ENCODE measurements at places on chromosomes 3 and 15.
A peak's percentile ranks its signal among the peaks of the same experiment; 100 is the strongest.

GRCh38 chr3:49017971-49018706, at the start of gene DALRD3:
Gene DALRD3 (minus strand): TSS chr3:49018580. CDS start chr3:49018564, 16 bp downstream.
- DNase-seq = no peak

DNA sequence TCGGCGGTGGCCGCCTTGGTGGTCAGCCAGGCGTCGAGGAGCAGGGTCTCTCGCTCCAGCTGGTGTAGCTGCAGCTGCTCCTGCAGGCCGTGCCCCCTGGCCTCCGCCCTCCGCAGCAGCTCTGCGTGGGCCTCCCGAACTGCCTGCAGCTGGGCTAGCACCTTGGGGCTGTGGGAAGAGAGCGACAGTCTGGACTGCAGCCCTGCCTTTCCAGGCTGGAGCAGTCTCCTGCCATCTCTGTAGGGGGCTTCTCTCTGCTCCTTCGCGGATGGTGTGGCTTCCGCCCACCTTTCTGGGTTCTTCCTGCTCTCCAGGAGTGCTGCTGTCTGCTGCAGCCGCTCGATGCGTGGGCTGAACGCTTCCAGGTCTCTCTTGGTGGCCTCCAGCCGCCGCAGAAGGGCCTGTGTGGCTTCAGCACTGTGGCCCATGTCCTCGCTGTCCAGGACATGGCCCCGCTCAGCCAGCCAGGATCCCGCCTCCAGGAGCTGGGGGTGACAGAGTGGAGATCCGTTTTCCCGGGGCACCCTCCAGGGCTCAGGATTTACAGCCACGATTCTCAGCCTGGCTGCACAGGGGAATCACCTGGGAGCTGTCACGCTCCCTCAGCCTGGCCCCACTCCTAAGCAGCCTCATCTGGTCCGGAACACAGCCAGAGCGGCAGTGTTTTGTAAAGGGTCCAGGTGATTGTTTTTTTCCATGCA, 16.8 kb downstream of the PLA2G4B start:
- DNase-seq = no peak

GRCh38 chr3:81872566-81872965, 111.1 kb upstream of the GBE1 start:
- no peak for DNase-seq

DNA sequence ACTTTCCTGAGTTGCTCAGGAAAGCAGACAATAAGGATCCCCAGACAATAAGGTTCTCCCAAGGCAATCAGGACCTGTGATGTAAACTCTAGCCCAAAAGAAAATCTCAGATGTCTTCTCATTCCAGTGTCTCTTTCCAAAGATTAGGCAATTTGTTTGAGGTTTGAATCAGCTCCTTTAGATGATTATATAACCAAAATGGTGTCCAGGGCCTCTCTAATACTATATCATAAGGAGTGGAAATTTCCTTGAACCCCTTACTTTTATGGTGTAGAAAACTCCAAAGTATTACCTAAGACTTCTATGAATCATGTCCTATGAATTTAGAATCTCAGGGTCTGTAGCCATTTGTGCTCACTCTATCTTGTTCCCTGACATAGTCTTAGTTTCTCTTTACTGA, 65.9 kb downstream of the GPR176 start:
- no peak for DNase-seq

DNA sequence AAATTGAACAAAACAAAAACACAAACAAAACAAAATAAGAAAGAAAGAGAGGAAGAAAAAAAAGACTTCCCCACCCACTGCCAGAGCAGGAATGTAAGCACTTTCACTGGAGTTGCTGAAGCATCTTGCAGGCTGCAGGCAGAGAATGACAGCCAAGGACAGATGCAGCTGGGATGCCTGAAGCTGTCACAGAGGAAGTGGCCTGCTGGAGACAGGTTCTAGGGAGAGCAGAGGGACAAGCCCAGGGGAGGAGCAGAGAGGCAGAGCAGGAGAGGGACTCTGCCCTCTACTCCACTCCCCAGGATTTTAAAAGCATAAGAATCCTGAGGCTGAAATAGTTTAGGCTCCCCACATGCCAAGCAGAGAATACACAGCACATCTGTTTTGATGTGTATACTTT, 326.2 kb downstream of the TUSC7 start:
- DNase-seq = no peak

DNA sequence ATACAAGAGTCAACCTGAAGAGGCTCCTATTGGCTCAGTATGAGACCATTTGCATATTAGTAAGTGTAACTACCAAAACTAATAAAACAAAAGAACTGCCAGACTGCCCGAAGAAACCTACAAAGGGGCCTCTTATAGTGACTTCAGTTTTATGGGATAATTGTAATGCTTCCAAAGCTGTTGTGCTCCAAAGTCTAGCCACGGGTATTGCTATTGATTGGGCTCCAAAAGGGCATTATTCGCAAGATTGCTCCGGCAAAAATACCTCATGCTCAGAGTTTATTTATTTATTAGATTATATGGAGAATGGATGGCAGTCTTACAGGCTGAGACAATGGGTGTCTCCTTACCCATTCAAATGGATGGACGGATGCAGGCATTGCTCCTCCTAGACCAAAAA, 11.4 kb downstream of the RPL22L1 start:
- DNase-seq = no peak

- DNase-seq = no peak
Observed at GRCh38 chr3:123499322-123499721, 50.4 kb upstream of the ADCY5 start.

DNA sequence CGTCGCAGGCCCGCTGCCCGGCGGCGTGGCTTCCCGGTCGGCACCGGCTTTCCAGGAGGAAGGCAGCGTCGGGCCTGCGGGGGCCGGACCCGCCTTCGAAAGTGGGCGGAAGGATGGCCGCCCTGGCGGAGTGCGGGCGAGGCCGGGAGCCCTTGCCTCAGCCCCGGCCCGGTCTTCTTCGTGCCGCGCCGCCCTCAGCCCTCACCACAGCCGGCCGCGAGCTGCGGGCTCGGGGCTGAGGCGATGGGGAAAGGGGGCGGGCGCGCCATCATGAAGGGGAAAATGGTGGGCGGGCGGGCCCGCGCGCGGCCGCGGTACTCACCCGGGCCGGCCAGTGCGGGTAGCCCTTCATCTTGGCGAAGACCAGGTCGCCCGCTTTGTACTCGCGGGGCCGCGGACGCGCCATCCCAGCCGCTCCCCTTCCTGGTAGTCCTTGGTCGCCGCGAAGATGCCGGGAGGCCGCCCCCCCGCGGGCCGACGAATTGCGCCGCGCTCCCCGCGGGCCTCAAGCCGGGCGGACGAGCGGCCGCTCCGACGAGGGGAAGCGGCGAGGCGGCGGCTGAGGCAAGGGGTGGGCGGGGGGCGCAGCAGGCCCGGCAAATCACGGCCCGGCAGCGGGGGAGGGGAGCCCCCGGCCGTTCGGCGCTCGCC, 489 bp downstream of the HDGFL3 start:
- DNase-seq = no peak

GRCh38 chr15:99702895-99703602, 30.2 kb downstream of the LYSMD4 start:
- DNase-seq = no peak

DNA sequence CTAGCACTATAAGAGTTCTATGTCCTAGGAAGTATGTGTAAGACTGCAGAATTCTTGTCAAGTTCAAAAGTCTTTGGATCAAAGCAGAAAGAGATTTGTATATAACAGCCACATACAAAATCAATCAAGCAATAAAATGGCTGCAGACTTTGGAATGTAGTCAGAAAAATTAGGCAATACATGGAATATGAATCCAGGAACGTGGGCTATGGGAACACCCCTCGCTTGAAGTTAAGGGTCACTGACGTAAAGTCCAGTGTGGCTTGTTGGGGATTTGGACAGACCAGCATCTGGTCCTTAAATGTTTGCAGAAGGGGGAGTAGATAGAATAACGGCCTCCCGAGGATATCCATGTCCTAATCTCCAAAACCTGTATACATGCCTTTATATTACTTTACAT, 178.6 kb downstream of the ADAMTS9 start:
- DNase-seq = no peak

GRCh38 chr3:191721390-191721861, 260.5 kb downstream of the PYDC2 start:
- DNase-seq = no peak

DNA sequence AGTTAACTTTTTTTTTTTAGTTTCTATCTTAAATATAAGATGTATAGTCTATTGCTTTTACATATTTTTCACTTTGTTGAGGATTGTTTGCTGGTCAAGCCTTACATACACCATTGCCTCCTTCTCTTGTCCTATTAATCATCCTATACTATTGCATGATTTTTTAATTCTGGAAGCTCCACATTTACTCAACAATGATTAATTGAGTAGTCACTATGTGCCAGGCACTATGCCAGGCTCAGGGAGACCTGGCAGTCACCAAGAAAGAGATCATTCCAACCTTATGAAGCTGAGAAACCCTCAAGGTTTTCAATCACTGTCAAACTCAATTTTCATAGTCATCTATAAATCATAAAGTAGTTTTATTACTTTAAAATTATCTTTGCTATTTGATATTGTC, 626.2 kb downstream of the IGSF11 start:
- DNase-seq = no peak

DNA sequence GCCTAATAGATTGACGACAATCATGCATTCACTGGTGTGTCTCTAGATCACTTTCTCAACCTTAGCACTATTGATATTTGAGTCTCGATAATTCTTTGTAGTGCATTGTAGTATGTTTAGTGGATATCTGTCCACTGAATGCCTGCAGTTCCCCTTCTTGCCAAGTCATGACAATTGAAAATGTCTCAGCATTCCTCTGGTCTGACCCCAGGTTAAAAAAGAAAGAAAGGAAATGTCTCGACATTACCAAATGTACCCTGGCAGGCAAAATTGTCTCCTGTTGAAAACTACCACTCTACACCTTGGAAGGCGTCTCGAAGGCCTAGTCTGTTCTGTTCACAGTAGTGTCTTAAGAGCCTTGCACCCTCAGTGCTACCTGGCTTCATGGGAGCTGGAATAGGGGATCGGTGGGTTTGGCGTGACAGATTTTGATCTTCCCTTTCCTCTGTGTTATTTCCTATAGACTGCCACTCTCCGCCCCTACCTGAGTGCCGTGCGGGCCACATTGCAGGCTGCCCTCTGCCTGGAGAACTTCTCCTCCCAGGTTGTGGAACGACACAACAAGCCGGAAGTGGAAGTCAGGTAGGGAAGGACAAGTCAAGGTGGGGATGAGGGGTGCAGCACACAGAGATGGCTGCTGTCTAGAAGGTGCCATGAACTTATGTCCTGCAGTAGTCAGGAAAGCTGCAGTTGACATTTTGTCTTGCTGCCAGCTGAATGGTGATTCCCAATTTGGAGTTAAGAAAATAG, 4.5 kb downstream of the ARPC4 start:
- DNase-seq = no peak

- no peak for DNase-seq
Observed at GRCh38 chr3:197525706-197526105, 30.1 kb downstream of the BDH1 start.

DNA sequence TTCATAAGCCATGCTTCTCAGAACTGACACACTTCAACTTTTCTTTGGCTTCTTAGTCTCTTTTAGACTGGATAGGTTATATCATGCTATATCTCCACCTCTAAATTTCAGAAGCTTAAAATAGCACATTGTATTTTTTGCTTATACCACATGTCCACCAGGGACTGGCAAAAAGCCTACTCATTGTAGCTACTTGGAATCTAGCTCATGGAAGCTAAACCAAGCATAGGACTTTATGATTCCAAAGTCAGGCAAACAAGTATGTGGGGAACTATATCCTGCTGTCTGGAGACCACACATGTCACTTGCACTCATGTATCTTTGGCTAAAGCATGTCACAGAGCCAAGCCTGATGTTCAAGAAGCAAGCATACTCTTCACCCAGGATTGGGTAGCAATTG, 245.0 kb upstream of the RASGRP1 start:
- no peak for DNase-seq

- no peak for DNase-seq
Observed at GRCh38 chr3:148389916-148390315, 307.8 kb upstream of the AGTR1 start.

GRCh38 chr3:151351219-151351618, 21.9 kb upstream of the P2RY13 start:
- no peak for DNase-seq

GRCh38 chr3:134903837-134904236, 108.8 kb downstream of the EPHB1 start:
- no peak for DNase-seq

- no peak for DNase-seq
Observed at GRCh38 chr3:4687167-4687566, 194.0 kb downstream of the ITPR1 start.

DNA sequence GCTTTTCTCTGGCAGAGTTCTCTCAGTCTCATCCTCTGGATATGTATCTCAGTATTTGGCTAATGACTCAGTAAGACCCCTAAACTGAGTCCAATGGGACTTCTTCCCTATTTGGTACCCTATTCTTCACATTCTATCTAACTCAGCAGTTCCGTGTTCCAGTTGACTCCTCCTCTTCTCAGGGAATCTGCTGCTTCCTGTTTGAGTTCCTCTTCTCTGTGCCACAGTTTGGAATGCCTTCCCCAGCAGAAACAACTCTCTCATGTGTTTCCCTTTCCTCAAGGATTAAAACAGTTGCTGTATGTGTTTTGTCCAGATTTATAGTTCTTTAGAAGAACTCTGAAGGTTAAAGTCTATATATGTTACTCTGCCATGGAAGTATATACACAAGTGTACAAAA, 344.0 kb upstream of the RARB start:
- no peak for DNase-seq

DNA sequence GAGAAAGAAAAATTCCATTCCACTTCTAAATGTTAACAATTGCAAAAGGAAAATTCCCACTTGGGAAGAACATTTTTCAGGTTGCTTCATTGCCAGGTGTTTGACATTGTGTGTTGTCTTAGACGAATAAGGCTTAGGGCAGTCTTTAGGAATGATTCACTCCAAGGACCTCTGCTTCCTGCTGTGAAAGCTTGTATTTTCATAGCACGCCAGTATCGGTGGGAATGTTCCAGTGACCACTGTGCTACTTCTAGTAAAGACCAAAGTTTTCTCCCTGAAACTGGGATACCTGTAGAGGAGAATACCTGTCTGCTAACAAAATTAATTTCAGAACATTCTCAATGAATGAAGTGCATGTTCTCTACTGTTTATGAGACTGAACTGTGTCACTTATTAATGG, 64.1 kb downstream of the CDIN1 start:
- peak; percentile 10 for DNase-seq

DNA sequence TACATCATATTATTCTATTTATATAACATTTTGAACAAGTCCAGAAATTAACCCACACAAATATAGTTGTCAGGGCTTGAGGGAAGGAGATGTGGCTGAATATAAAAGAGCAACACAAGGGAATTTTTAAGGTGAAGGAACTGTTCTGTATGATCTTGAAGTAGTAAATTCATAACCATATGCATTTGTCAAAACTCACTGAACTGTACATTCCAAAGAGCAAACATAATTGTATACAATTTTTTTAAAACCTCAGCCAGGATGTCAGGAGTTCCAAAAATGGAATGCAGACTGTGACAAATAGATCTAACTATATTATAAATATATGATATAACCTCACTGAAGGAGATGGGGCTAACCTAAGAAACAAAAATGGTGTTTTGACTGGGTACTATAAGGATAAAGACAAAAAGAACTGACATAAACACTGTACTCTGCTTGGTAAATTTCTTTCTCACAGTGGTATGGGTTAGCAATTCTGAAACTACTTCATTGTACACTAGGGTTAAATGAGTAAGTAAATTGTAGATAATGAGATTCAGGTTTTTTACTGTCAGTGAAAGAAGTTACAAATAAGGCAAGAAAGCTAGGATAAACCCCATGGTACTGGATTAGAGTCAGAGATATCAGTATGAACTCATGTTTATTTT, 14.4 kb downstream of the GOLGB1 start:
- no peak for DNase-seq

- no peak for DNase-seq
Observed at GRCh38 chr3:193509103-193509965, 45.4 kb downstream of the ATP13A4 start.
